ENCODE measurements at places on chromosomes 7 and 10.

- DNase-seq: peak; percentile 65
These were observed 303.7 kb downstream of the PRPF18 start for GRCh38 chr10:13890233-13891127.

GRCh38 chr10:61211468-61211867 is 241.7 kb downstream of the TMEM26 start:
- no peak for DNase-seq

DNA sequence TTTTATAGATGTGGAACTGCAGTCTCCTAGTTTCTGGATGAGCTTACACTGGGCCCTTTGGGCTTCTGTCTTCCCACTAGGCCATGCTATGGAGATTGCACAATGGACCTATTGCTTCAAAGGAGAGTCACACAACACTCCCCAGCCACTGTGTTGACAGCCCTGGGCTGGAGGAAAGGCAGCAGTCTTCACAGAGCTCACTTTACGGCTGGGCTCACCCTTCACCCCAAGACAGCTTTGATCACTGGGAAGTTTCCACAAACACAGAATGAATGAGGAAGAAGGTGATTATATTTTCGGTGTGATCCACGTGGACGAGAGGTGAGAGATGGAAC is 92.7 kb upstream of the GDF10 start:
- DNase-seq: no peak

- no peak for DNase-seq
These were observed 16.3 kb upstream of the SNX8 start for GRCh38 chr7:2330493-2330892.

GRCh38 chr7:28835800-28836199 is 122.3 kb downstream of the TRIL start:
- DNase-seq: no peak

- DNase-seq: no peak
These were observed 490 bp downstream of the CADPS2 start for GRCh38 chr7:122885583-122886356.

DNA sequence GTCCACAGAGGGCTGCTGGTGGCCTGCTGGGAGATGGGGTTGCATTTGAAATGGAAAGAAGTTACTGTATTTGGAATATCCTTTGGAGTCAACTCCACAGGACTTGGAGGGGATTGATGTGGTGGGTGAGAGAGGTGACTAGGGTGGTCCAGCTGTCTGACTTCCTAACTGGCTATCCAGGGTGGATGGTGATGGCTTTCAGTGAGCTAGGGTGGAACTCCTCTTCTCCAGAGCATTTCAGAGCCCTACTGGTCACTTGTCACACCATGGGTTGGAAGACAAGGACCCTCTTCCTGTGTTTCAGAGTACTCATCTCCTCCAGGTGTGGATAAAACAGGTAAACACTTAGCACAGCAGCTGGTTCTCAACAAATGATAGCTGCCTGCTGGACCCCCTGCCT is 3.3 kb upstream of the ADAMTS14 start:
- DNase-seq: no peak

DNA sequence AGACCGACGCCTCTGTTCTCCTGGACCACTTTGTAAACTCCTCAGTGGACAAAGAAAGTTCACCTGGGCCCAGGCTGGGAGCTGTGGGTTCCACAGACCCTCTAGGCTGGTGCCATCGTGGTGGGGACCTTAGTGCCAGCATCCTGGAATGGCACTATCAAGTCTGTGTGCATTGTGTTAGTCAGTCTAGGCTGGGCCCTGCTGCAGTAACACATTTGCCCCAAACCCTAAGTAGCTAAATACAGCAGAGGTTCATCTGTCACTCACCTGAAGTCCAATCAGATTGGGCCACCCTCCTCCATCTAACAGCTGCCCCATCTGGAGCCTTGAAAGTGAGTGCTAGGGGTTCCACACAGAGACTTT is 110.8 kb downstream of the RGS10 start:
- no peak for DNase-seq

- DNase-seq: no peak
These were observed 2.5 kb downstream of the VAX1 start for GRCh38 chr10:117135480-117136140.

DNA sequence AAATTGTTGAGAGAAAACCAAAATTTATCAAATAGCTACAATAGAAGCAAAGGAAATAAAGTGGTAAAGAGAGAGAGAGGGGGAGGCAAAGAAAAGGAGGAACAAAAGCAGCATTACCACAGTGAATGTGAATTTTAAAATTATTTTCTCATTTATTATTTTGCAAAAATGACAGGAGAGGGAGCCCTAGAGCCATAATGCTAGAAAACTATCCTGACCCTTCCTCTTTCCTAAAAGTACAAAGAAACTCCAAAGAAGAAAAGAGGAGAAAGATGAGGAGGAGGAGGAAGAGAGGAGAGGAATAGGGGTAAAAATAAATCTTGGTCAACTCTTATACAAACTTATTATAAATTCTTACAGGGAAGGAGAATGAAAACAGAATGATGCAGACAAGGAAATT is 921.5 kb downstream of the NRG3 start:
- DNase-seq: no peak

DNA sequence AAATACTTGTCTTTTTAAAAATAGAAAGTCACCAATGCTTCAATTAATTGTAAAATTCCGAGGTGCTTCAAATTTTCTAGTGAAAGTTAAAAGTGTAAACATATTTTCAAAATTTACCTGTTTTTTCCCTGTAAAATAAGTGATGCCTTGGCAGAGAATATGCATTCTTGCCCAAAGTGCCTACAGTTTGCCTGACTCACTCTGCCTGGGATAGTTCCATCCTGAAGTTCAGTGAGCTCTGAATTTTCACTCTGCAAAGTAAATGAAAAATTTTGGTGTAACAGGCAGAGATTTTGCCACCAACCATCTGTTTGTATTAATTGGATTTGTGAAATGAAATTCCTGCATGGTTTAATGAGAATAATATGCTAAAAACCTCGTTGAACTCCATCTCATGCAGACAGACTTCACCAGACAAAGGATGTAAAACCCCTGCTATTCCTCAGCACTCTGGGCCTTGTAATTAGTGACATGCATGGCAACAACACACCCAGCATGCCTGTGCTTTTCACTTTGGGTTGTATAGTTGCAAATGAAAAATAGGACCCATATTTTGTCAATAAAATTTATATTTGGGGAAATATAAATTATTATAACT is 117.4 kb upstream of the GNAI1 start:
- no peak for DNase-seq

- no peak for DNase-seq
These were observed 258.2 kb upstream of the NPY start for GRCh38 chr7:24025765-24026164.

GRCh38 chr10:118851062-118852035 is 96.6 kb upstream of the CACUL1 start:
- DNase-seq: no peak

DNA sequence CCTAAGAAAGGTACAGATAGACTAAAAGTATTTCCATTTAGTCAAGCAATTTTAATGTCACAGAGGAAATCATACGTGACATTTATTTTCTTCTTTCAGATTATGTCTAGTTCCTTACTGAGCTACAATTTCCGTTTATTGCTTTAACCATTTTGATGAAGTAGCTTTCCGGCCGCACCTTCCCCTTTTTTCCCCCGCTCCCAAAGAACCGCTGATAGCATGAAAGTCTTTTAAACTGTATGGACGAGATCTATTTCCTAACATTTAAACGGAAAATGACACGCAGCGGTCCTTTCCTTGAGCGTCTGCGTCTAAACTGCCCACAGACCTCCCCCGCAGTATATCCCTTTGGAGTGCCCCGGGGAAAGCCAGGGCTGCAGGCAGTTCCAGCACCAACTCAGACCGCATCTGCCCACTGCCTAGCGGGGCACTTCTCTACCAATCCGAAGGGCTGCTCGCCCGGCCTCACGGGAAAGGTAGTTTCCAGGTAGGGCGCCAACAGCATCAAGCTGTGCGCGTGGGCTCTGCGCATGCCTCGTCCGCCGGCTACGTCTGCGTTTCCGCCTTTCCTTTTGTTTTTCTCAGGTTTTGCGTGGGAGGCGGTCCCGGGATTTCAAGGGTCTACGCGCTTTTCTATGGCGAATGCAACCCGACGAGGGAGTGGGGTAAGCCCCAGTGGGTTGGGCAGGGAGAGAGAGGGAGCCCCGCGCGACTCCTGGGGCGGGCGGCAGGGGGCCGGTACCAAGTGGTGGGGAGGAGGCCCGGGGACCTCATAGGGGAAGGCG is at the start of gene ZNF33A:
Gene ZNF33A, plus strand, starts transcription at position 557 of the 785 bp plus-strand sequence. CDS start 1,667 bp downstream, outside the sequence.
- DNase-seq: peak; percentile 93

DNA sequence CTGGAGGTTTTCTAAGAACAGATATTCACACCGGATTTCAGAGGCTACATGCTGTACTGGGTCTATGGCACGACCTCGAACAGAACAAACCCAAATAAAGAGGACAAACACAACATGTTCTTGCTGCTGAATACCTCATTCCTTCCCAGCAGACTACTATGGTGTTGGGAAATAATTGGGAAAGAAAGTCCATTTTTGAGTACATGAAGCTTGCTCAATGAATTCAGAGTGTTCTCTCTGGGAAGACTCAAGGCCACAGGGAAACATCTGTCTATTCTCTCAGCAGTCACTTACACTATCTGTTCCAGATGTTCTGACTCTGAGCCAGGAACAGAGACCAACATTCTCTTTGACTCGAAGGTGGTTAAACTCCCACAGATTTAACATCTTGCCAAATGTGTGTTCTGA is 30.9 kb downstream of the LAMB1 start:
- DNase-seq: no peak

GRCh38 chr10:75115137-75115536 is 3.7 kb downstream of the SAMD8 start:
- no peak for DNase-seq

- DNase-seq: no peak
These were observed 1.6 kb upstream of the PPA1 start for GRCh38 chr10:70234668-70235447.

- no peak for DNase-seq
These were observed 63.3 kb downstream of the NOC3L start for GRCh38 chr10:94299417-94299816.

DNA sequence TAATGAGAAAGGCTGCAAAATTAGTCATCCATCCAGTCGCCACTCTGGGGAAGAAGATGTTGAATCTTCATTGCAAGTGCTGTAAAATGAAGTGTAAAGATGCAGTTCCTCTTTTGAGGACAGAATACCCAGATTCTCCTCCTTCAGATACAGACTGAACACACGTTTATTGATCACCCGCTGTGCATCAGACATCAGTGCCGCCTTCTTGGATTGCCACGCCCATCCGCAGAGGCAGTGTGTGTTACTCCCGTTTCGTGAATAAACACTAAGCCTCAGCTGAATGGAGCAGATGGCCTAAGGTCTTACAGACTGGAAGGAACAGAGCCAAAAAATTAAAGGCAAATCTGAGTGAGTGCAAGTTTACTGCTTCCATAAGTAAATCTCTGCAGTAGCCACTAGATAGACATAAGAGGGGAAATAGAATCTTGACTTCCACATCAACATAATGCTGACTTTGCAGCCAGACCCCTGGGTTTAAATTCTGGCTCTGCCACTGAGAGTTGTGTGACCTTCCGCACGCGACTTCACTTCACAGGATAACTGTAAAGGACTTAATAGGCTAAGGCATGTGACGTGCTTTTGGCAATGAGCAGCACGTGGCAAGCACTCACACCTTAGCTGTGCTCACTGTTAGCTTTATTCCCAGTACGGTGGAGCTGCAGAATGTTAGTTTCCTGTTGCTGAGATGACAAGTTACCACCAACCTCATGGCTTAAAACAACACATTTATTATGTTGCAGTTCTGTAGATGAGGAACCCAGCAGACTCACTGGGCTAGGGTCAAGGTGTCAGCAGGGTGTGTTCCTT is 285.9 kb downstream of the CELF2 start:
- DNase-seq: no peak

GRCh38 chr10:86366033-86366901 is at the start of gene GRID1:
Gene GRID1, minus strand, starts transcription at chr10:86366795.
- DNase-seq: peak; percentile 17

DNA sequence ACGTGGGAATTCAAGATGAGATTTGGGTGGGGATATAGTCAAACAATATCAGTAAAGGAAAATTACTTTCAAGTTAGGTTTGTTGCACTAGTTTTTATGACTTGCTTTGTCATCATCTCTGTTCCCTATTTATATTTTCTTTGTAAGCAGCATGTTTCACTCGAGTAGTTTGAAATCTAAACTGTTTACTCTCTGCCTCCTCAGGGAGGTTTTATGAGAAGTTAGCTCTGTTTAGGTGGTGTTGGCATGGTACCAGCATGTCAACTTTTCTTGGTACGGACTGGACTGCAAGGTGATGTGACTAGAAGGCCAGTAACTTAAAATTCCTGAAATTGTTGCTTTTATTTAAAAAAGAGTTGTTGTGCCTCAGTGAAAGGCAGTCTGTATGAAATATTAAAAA is 59.2 kb upstream of the MTPN start:
- no peak for DNase-seq

GRCh38 chr7:1510780-1511154 is 6.6 kb upstream of the INTS1 start:
- DNase-seq: no peak

- DNase-seq: no peak
These were observed 48.1 kb downstream of the MAGI2 start for GRCh38 chr7:79405368-79405767.

DNA sequence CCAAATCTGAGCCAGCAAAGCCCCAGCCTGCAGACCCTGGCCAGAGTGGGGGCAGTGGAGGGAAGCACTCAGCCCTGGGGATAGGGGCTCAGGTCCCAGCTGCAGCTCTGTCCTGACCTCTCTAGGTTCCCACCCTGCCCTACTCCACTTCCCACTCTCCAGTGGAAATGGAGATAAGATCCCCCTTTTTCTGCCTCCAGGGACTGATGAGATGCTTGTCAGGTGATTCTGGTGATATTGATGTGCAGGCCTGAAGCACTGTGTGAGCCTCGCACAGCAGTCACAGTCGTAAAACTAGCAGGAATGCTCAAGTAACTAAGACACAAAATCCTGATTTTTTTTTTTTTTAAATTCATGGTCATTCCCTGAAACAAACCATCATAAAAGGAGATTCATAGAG is 55.0 kb upstream of the BTBD16 start:
- no peak for DNase-seq

DNA sequence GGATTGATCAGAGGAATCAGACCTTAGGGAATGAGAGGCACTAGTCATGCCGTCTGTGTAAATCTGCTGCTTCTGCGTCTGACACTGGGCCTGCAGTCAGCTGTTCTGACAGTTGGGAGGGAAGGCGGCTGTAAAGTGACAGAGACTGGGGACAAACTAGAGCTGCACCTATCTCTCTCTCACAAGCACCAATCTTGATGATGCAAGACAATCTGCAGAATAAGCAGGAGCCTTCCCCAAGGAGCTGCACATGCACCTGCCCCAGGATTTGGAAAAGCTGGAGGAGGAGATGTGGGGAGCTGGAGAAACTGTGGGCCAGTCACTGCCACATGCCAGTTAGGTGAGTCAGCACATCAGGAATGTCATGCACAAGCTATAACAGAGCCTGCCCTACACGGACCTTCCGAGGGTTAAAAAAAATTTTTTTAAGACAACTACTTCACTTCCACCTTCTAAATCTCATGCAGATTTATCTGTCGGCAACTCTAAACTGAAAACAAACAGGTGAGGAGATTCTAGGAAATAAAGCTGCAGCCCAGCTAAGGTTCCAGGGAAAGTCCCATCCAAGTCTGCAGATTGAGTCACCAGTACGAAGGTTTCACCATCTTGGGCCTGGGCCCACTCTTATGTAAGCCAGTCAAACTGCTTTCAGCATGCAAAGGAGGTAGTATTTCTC is 39.2 kb downstream of the ENO4 start:
- DNase-seq: no peak

GRCh38 chr10:70376436-70377378 is 5.7 kb downstream of the LRRC20 start:
- no peak for DNase-seq

Data from NCI-H2227 treated with DMSO at 0.1 percent for 48 hours (cell line).